Mesothelial cell of epicardium (in vitro differentiated cells): ENCODE measurements at places on chromosomes 1 and 21. TPM values are rescaled to one million over a fixed set of nuclear protein-coding genes. Genes with fewer than 3 reads are reported as not detected.
A peak's percentile ranks its signal among the peaks of the same experiment; 100 is the strongest.

The VHLL gene
- total RNA-seq, result 0.42 TPM in 1 of 3 replicates, not detected in the others

DNA sequence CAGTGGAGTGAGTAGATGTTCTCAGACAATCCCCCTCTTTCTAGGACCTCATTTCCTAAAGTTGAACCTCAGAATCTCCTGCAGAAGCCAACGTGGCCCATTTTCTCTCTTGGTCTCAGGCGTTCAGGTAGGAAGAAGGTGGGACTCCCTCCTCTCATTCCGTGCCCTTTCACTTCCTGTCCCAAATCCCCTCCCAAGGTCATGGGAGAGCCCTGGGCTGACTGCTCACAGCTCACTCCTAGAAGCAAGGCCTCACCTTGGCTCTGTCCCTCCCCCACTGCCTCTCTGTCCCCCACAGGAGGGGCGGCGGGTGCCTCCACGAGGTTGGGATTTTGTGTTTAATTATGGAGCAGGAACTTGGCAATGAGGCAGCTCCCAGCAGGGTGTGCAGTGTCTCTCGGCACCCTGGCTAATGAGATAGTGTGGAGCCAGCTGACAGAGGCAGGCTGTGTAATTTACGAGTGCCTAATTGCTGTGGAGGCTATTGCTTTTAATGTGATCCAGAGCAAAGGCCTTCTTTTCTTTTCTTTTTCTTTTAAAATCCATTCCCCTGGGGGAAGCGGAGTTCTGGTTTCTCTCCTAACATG, 9.1 kb upstream of the CDK18 start:
- no peak for DNase-seq

GRCh38 chr1:153260585-153261280, 1.2 kb downstream of the LORICRIN start:
- DNase-seq, result peak; percentile 51

- peak; percentile 55 for DNase-seq
Observed at GRCh38 chr1:197908716-197909220, 6.3 kb downstream of the C1orf53 start.

- no peak for DNase-seq
Observed at GRCh38 chr1:237416924-237417655, 375.1 kb downstream of the RYR2 start.

DNA sequence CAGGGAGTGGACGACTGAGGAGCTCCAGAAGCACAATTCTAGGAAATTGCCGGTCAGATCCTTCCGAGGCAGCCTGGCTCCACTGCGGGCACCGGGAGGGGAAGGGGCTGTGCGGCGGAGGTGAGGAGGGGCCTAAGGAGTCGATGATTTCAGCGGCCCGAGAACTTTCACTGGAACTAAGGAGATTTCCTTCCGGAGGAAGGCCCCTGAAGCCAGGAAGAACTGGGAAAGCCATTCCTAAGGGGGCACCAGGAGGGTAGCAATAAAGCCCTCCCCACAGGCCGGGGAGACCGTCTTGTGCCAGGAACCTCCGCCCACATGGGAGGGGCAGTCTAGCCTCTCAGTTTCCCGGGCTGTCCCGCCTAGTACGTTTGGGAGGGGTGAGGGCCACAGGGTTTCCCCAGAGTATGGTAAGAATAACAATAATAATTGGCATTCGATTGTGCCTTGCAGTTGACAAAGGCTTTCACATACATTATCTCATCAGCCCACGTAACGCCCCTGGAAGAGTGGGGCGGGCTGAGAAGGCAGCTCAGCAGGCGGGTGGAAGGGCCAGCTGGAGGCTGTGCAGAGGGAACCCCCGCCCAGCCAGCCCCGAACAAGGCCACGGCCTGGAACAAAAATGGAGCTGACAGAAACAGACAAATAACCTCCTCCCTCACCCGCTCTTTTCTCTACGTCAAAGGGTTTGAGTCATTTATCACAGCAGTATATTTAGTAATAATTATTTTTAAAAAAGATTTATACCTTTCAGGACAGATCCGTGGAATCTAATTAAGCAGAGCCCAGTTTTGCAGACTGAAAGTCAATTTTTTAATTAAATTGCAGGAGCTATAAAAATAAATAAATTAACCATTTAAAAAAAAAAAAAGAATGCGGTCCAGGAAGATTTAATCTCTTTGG, 19.8 kb downstream of the NPR1 start:
- peak; percentile 48 for DNase-seq

DNA sequence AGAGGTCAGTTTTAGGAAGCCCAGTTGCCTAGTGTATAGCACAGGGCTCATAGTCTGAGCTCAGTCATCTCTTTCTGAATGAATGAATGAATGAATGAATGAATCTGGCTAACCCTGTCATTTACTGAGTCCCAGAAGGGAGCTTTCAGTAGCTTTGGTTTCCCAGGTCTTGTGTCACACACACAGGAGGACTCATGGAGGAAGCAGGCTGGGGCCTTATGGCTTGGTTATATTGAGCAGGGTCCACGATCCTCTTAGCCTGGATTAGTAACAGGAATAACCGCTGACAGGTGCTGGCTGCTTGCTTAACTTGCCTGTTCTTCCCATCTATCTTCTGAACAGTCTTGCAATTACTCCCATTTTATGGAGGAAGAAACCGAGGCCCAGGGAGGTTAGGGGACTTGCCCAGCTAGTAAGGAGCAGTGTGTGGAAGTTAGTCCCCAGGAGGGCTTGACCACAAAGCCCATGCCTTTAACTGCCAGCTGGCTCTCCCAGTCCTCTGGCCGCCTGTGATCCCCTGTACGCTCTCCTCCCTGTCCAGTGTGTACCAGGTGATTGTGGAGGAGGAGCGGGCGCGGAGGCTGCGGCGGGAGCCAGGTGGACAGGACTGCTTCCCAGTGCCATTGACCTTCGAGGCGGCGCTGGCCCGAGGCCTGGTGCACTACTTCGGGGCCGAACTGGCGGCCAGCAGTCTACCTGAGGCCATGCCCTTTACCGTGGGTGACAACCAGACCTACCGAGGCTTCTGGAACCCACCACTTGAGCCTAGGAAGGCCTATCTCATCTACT, 46.0 kb downstream of the PTPRU start:
- no peak for DNase-seq

GRCh38 chr1:173884701-173885100, 16.5 kb downstream of the ZBTB37 start:
- no peak for DNase-seq

GRCh38 chr21:37398697-37399096, 32.1 kb downstream of the DYRK1A start:
- no peak for DNase-seq
